ENCODE measurements at places on chromosomes 12 and 14.

GRCh38 chr12:111349101-111349747 is 19.7 kb downstream of the PHETA1 start:
- DNase-seq, result no peak

DNA sequence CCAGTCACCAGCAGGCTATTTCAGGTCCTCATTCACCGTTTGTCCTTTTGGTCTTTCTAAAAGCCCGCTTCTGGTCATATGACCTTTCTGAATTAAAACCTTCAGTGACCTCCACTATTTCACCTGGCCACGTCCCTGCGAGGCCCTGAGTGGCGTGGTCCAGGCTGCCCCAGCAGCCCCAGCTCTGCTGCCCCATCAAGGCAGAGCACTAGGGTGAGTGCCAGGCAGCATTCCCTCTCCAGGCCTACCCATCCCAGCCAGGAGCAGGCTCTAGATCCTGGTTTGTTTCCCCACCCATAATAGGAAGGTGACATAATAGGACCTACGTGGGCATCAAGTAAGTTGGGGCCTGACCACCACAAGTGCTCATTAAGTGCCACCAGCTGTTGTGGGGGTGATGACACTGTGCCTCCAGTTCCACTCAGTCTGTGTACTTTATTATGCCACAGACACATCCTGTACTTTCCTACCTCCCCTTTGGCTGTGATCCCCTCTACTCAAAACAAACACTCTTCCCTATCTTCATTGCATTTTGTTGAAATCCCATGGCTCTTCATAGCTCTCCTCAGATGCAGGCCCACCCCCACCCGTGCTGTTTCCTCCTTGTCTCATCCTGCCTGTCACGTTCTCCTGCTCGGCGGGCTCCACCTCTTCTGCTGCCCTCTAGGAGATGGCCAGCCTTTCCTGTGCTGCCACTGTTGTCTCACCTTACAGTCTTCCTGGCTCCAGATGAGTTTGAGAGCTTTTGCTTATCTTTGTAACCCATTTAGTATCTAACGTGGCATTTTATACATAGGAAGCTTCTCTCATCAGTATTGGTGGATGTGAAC is 21.4 kb downstream of the CKB start:
- DNase-seq, result no peak

DNA sequence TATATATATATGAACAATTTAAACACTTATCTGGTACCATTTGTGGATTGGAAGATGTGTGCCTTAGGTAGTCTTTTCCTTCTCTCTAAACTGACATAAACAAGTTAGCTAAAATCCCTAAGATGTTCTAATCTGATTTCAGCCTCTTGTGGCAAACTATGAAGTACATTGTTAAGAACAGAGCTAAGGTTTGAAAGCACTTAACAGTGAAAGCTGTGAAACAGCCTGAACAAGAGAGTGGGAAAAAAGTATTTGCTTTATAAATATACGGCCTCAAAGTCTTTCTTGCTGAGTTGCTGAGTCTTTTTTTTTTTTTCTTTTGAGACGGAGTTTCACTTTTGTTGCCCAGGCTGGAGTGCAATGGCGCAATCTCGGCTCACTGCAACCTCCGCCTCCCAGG is 53.7 kb upstream of the PELI2 start:
- DNase-seq, result no peak

- no peak for DNase-seq
Measured at GRCh38 chr14:68254669-68255527, 435.3 kb downstream of the RAD51B start.

GRCh38 chr12:22529281-22530060 is 14.9 kb downstream of the C2CD5 start:
- no peak for DNase-seq

DNA sequence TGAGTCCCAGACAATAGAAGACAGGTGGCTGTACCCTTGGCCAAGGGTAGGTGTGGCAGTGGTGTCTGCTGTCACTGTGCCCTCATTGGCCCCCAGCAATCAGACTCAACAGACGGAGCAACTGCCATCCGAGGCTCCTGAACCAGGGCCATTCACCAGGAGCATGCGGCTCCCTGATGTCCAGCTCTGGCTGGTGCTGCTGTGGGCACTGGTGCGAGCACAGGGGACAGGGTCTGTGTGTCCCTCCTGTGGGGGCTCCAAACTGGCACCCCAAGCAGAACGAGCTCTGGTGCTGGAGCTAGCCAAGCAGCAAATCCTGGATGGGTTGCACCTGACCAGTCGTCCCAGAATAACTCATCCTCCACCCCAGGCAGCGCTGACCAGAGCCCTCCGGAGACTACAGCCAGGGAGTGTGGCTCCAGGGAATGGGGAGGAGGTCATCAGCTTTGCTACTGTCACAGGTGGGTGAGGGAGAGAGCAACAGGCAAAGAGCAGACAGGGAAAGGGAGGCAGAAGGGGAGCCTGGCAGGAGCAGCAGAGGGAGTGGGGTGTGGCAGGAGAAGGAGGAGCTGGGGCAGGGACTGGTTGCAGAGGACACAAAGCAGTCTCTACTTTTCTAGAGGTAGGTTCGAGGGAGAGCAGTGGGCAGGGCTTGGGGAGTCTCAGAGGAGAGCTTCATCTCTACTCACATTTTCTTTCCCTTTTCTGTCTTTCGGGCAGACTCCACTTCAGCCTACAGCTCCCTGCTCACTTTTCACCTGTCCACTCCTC is 452 bp downstream of the INHBE start:
- DNase-seq, result no peak

- DNase-seq, result no peak
Measured at GRCh38 chr12:20097626-20098025, 270.7 kb upstream of the PDE3A start.

GRCh38 chr12:109331301-109331952 is 16.3 kb upstream of the MYO1H start:
- no peak for DNase-seq

DNA sequence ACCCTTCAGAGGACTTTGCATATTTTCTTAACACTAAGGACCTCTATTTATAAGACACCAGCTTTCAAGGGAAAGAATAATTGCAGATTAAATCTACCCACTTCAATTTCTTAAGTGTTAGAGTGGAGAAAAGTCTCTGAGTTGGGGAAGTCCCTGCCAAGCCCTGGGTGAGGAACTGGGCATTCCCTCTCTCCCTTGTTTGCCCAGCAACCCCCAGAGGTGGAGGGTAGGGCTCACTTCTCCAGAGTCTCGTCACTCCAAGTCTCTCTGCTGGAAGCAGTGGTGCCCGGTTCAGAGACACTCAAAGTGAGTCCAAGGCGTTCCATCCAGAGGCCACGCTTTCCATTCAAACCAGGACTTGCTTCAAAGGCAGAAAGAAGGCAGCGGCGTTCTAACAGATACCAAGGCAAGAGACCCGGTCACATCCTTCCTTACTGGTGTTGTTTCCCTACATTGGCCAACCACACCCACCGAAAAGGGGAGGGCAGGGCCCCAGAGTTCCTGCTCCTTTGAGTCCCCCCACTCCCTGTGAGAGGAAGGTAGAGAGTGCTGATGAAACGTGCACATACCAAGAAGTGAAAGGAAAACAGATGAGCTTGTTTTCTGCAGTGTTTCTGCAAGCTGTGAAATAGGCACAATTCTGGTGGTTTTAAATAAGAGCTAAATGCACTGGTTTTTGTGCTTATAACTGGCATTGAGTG is 6.1 kb upstream of the BDKRB2 start:
- no peak for DNase-seq

DNA sequence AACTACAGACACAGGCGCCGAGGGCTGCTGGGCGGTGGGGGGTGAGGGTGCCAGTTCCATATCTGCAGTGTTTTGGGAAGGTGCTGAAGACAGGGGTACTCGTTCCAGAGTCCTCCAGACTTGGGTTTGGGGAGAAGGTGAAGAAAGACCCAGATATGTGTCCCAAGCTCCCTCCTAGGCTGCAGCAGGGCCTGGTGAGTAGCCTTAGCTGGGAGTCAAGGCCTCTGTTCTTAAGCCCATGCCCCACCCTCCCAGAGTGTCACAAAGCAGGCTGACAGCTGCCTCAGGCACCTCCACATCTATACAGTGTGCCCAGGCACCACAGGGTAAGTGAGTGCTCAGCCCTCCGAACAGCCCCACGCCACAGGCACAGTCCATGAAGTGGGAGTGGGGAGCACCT is 4.3 kb downstream of the NCKAP5L start:
- DNase-seq, result no peak

GRCh38 chr12:132140501-132140900 is 3.6 kb downstream of the DDX51 start:
- no peak for DNase-seq

GRCh38 chr12:124851342-124851741 is 12.3 kb downstream of the SCARB1 start:
- no peak for DNase-seq

GRCh38 chr14:23829736-23830471 is 123.7 kb upstream of the DHRS4 start:
- no peak for DNase-seq

DNA sequence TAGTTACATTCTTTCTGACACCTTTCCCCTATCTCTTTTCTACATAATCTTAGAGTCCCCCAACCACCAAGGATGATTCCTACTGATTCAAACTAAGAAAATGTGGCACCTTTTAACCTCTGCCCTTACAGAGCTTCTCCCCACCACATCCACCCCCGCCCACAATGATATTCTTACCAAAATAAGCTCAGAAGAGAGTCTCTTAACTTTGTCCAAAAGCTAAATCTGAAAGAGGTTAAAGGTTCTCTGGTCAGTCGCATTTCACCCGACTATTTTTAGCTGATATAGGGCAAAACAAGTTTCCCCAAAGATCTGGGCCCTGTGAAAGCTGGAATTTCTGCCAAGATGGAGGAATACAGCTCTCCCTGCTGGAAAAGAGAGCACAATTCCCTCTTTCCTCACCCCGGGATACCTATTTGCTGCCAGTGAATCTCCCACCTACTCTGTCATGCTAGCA is 128.6 kb downstream of the ZFP36L1 start:
- no peak for DNase-seq

DNA sequence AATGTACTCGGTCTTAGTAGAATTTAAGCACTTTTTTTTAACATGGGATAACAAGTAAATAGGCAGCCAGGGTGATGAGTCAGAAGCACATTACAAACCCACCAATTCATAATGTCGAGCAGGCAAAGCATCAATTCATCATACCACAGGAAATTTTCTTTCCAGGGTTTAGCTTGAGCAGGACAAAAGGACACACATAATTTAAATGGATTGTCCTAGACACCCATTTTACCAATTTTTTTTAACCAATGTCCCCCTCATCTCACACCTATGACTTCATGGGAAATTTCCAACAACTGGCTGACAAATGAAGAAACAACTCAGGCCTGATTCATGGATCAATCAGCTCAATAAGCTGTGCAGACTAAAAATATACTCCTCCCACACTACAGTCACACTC is 58.8 kb upstream of the FOXG1 start:
- DNase-seq, result no peak

- no peak for DNase-seq
Measured at GRCh38 chr12:25424211-25424731, 128.8 kb downstream of the LMNTD1 start.

GRCh38 chr12:70365648-70366518 is at the start of gene KCNMB4:
KCNMB4 (plus strand) TSS chr12:70366290; CDS start chr12:70366735, 445 bp downstream.
- peak; percentile 37 for DNase-seq

DNA sequence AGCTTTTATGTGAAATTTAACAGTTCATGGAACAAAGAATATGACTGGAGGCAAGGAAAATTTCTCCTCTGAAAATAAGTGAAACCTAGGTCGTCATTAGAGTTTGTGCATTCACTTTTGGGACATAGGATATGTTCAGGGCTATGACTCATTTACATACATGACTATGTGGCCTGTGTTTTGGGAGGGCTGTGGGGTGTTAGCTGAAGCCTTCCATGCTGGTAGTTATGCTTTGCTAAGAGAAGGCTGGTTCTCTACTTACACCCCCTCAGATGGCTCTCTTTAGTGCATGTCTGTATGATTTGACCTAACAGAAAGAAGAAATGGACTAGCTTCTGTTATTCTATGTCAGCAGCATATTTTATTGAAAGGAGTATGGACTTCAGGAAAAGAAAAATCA is 416.5 kb upstream of the GARIN6 start:
- DNase-seq, result no peak

DNA sequence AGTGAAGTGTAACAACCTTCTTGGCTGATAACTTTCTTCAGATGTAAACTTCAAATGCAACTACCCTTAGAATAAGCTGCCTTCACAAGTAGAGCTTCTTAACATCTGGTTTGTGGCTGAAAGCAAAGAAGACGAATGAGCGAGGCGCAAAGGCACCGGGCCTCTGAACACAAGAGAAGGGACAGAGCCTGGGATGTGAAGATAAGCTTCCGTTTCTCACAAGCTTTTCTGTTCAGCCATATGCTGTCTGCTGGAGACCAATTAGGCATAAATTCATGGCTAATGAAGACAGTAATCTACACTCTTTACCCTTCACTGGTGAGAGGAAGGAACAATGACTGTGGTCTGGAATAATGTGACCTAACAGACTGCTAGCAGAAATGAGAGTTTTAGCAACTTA is 195.2 kb downstream of the ATXN7L3B start:
- no peak for DNase-seq

DNA sequence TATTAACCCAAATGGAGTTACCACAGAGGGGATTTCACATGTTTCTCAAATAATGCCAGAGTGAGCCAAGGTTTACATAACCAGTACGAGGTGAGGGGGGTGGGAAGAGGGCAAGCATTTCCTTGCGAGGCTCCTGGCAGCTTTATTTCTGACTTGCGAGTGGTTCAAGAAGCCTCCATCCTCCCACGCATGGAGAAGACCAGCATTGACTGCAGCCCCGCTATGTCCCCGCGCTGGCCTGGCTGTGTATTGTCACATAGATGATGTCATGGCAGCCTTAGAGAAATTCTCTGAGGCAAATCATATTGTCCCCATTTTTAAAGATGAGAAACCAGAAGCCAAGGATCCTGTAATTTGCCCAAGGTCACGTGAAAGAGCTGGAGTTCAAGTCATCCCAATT is 188.2 kb downstream of the CACNA1C start:
- DNase-seq, result no peak

Data from activated CD8-positive, alpha-beta memory T cell treated with anti-CD3 and anti-CD28 coated beads for 48 hours (primary cell).